KG1 (cell line): ENCODE measurements at places on chromosomes 11 and 22.
A peak's percentile ranks its signal among the peaks of the same experiment; 100 is the strongest.

DNA sequence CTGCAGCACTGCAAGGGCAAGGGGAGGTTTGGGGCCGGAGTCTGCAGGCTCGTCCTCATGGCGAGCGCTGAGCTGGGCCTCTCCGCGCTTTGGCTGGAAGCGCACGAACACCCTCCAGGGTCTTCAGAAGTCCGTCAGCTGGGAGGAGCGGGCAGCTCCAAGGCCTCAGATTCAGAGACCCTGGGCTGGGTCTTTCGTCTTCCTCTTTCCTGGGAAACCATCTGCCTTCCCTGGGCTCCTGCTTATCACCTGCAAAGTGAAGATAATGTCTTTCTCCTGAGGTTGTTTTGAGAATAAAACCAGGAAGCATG is 525.6 kb downstream of the BRD1 start:
- DNase-seq: no peak

- no peak for DNase-seq
Observed at GRCh38 chr11:134597452-134597851, 185.4 kb upstream of the B3GAT1 start.

DNA sequence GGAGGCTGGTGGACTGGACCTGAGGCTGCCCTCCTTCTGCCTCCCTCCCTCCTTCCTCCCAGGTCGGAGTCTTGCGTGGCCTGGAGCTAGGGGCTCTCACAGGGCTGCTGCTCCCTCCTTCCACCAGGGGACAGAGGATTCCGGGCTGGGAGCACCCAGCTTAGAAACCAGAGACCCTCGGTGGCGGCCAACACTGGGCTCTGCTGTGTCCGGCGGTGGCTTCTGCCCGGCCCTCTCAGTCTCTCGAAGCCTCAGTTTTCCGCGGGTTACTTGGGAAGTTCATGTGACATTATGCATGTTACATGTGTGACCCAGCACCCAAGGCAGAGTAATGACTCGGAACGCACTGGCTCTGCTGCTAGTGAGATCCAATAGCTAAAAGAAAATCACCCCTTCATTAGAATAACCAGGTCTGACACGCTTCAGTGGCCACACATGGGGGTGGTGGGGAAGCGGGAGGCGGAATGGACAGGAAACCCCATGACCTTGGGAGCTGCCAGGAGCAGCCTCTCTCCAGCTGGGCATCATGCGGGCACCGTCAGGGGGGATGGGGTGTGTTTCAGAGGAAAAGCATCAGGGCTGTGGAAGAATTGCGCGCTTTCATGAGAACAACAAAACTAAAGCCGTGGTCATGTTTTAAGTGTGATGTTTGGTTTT is 5.9 kb upstream of the MRGPRG start:
- DNase-seq: no peak

GRCh38 chr11:15800111-15800800 is 556.1 kb downstream of the SOX6 start:
- peak; percentile 2 for DNase-seq

DNA sequence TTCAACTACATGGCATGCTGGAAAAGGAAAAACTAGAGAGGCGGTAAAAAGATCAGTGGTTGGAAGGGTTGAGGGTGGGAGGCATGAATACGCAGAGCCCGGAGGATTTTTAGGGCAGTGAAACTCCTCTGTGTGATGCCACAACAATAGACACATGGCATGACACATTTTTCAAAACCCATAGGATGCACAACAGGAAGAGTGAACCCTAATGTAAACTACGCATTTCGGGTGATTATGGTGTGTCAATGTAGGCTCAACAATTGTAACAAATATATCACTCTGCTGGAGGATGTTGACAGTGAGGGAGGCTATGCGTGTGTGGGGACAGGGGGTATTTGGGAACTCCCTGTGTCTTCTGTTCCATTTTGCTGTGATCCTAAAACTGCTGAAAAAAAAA is 15.7 kb upstream of the FAM83F start:
- no peak for DNase-seq

GRCh38 chr22:23075050-23075449 is 4.7 kb downstream of the GNAZ start:
- DNase-seq: no peak
